ENCODE measurements at places on chromosomes 2 and 18. TPM values are rescaled to one million over a fixed set of nuclear protein-coding genes. Genes with fewer than 3 reads are reported as not detected.

GRCh38 chr2:61196671-61197070 is 34.7 kb downstream of the C2orf74 start:
- DNase-seq: no peak

DNA sequence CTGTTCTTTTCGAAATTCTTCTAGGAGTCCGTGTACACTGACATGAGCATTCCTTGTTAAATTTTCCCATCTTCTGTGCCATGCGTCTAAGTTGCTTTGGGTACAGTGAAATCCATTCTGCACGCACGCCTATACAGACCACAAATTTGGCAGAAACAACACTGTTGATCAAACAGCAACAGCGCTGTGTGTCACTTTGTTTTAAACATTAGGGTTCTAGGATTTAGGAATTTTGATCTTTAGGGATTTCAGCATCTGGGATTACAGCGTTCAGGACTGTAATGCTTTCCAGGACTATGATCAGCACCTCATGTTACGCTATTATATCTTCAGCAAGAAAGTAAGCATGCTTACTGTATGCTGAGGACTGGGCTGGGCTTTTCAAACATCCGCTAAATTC is 47.1 kb upstream of the FHL2 start:
- no peak for DNase-seq

DNA sequence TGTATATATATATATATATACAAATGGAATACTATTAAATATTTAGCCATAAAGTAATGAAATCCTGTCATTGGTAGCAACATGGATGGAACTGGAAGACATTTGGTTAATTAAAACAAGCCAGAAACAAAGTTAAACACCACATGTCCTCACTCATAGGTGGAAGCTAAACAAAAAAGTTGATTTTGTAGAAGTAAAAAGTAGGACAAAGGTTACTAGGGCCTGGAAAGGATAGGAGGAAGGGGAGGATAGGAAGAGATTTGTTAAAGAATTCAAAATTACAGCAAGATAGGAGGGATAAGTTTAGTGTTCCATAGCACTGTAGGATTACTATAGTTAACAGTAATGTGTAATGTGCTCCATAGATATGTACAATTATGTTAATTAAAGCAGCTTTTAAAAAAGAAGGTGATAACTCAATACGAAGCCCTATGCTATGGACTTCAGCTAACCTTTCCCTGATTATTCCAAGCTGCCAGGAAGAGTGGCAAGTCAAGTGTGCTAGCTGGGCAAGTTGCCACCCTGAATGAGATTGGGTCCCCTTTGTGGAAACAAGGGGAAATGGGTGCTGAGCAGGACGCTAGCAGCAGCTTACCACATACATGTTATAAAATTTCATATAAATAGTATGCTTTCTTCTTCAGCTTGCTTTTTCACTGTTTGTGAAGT is 12.3 kb downstream of the MERTK start:
- DNase-seq: no peak

The SULT1C2 gene
- total RNA-seq: 10.4 TPM

- DNase-seq: no peak
These were observed 499.3 kb downstream of the PID1 start for GRCh38 chr2:228771774-228772173.

DNA sequence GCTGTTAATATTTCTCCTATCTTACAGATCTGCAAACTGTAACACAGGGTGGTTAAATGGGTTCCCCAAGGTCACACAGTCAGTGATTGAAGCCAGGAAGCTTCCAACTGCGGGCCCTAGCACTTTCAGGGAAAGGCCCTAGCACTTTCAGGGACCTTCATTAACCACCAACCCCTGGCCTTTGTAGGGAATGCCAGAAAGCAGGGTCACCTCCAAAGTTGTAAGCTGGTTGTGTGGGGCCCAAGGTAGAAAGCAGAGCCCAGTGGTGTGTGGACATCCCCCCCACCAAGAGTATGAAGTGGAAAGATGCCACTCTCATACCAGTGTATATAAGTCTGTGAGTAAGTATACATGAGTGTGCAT is 4.4 kb downstream of the DLX2 start:
- DNase-seq: no peak

The UPP2 gene
- not detected for total RNA-seq

The IL1A gene
- total RNA-seq: 2.4 TPM

GRCh38 chr18:48959551-48959920 is 8.8 kb upstream of the SMAD7 start:
- DNase-seq: no peak

DNA sequence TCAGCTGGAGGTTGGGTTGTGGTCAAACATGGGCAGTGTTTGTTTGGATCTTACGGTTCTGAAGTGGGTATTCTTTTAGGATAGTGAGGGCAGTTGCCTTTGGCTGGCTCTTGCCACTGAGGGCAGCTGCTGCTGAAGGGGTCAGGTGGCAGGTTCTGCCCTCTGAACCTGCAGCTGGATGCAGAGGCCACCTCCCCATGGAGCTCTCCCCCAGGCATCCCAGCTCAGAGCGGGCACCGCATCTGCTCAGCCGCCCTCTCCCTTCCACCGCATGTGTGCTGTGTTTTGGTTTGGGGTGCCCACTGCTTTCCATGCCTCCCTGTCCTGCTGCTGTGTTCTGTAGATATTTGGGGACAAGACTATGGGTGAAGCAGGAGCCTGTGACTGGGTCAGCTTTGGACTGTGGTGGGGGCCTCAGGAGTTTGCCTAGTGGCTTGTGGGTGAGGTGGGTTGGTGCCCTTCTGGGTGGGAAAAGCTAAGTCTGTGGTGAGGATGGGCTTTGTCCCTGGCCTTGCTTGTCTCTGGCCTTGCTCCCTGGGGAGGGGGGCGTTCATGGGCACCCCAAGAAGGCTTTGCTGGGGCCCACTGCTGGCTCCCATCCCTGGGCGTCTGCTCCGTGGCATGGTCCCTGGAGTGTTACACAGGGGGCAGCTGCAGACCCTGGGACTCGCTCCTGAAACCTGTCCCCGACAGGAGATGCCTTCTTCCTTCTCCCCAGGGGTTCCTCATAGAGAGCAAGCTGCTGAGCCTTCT is 28.5 kb downstream of the OTOF start:
- DNase-seq: no peak

DNA sequence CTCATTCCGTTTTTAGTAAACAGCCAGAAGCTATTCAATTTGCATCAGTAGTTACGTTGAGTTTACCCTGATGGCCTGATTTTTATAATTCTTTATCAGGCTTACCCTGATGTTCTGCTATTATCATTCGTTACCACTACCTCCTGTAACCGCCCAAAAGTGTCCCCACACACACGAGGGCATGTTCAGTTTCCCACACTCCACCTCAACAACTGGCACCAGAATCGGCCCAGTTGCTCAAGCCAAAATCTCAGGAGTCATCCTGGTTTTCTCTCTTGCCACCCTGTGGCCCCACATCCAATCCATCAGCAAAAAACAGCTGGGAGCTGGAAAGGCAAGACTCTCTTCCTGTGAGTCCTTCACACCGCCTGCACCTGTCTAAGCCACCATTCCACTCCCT is 102.9 kb upstream of the RAB6C start:
- DNase-seq: no peak

The WDR7 gene
- total RNA-seq: 13.7 TPM

The TDRD15 gene
- not detected for total RNA-seq

The MAP4K4 gene
- total RNA-seq: 134 TPM

- no peak for DNase-seq
These were observed 499.7 kb downstream of the PTH2R start for GRCh38 chr2:208906330-208906729.

GRCh38 chr2:151483546-151483945 is 73.8 kb downstream of the RIF1 start:
- DNase-seq: no peak

DNA sequence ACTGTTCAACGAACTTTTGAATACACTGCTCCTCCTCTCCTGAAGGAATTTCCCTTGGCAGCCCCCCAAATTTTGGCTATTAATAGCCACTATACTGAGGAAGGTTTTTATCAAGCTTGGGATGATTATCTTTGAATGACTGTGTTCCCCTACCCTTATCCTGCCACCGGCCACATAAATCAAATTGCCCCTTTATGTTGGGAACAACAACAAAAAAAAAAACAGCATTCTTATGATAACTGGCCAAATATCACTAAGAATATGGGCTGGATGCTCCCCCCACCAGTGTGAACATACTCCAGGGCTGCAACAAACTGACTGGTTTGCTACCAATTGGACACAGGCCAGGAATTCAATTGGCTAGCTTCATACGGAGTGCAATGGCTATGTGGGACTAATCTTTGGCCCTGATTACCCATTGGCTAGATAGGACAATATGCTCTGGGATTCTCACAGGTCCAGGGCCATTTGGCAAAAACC is 20.6 kb downstream of the DUSP11 start:
- DNase-seq: no peak

The HOXD8 gene
- 18.1 TPM for total RNA-seq

The ONECUT2 gene
- total RNA-seq: 0.46 TPM

The RUFY4 gene
- not detected for total RNA-seq

The HOXD11 gene
- total RNA-seq: 16.3 TPM

- DNase-seq: no peak
These were observed 18.7 kb downstream of the ARHGAP25 start for GRCh38 chr2:68753318-68753717.

DNA sequence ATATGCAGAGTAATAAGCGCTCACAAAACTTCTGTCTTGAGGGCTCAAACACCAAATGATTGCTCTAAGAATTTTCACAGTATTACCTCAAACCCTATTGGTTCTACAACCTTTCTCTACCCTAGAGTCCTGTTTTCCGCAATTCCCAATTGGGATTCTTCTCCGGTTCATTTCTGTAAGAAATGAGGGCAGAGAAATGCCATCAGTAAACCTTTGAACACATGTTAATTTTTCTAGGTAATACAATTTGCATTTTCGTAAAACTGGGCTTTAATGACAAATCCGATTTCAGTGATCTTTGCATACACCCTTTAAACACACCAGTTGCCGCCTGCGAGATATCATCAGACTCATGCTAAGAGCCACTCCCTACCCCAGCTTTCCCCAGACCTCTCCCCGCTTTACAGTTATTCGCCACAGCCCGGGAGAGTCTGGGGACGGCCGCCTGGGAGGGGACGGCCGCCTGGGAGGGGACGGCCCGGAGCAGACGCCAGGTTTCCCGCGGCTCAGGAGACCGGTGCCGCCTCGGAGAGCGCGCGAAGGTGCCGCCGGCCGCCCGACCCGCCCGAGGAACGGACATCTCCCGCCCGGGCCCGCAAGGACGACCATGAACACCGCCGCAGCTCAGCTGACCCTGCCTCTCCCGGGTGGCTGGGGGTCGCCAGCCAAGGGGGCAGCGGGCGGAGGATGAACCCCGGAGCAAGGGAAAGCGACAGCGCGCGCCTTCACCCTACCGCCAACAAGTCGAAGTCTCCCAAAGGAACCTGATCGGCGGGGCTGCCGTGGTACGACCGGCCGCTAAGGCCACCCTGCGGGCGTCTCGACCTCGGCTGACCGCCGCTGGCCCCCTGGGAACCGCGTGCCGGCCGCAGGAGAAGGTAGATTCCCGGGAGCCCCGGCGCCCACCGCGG is 463 bp downstream of the SMC6 start:
- no peak for DNase-seq

- no peak for DNase-seq
These were observed 31.2 kb upstream of the C1GALT1C1L start for GRCh38 chr2:43707255-43708015.

The PLCL1 gene
- 0.08 TPM for total RNA-seq

The NT5C1B gene
- not detected for total RNA-seq

The CNDP1 gene
- not detected for total RNA-seq

- no peak for DNase-seq
These were observed 59.7 kb downstream of the ACAA2 start for GRCh38 chr18:49753643-49754042.

GRCh38 chr2:216799873-216800431 is 59.9 kb downstream of the TNP1 start:
- DNase-seq: no peak

DNA sequence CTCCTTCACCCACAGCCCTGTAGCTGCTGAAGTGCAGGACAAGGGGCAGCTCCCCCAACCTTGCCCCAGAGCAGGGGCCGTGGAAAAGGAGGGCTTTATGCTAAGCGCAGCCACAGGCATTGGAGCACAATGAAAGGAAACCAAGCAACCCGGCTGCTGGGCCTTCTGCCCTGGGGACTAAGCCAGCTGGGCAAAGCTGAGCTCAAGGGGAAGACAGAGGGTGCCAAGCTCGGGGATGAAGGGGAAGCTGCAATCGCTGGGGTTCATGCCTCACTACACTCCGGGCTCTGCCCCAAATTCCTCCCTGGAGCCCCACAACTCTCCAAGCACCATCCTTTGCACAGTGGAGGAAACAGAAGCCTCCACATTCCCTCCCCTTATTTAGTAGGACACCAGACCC is 12.4 kb downstream of the SFXN5 start:
- DNase-seq: no peak

The GYPC gene
- total RNA-seq: 137 TPM

The DOCK10 gene
- total RNA-seq: 1.2 TPM

GRCh38 chr18:23498877-23499276 is 4.4 kb upstream of the RMC1 start:
- DNase-seq: no peak
